ENCODE measurements at places on chromosomes 5 and 9. TPM values are rescaled to one million over a fixed set of nuclear protein-coding genes. Genes with fewer than 3 reads are reported as not detected.

DNA sequence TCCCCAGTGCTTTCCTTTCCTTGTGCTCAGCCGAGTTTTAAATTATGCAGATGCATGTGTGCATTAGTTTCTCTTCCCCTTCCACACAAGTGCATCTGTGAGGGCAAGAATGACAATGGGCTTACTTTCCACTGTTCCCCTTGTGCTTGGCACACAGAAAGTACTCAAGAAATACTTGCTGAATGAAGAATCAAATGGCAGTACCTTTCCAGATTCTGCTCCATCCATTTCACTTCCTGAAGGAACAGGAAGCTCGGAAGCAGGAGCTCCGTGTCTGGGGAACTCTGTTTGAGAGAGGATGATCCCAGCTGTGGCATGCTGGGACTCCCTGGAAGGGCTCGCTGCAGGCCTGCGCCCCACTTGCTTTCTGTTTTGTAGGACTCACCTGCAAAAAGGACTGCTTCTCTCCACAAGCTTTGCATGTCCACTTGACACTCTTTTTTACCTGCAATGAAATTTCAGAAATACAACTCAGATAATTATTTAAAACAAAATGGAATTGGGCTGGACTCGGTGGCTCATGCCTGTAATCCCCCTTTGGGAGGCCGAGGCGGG, 5.5 kb downstream of the MRNIP start:
- H3K27ac ChIP-seq = peak overlapping the region; percentile 63
- peaks cover 10% of the 10 kb centered on the region for H3K4me1 ChIP-seq
- no peak overlapping the region for H3K4me3 ChIP-seq
- peaks cover 12% of the 10 kb centered on the region for H3K36me3 ChIP-seq
- DNase-seq = no peak

GRCh38 chr5:3049261-3049660, 297.8 kb upstream of the IRX2 start:
- no peak for DNase-seq
- H3K4me3 ChIP-seq = no peak overlapping the region
- H3K4me1 ChIP-seq = no peaks in the 10 kb centered on the region

GRCh38 chr5:176535664-176536131, 1.5 kb downstream of the RNF44 start:
- peak overlapping the region; percentile 98 for H3K27ac ChIP-seq
- no peaks in the 10 kb centered on the region for H3K27me3 ChIP-seq
- peak overlapping the region; percentile 94 for H3K4me3 ChIP-seq
- peaks cover 24% of the 10 kb centered on the region for H3K36me3 ChIP-seq
- H3K4me1 ChIP-seq = peaks cover 52% of the 10 kb centered on the region

DNA sequence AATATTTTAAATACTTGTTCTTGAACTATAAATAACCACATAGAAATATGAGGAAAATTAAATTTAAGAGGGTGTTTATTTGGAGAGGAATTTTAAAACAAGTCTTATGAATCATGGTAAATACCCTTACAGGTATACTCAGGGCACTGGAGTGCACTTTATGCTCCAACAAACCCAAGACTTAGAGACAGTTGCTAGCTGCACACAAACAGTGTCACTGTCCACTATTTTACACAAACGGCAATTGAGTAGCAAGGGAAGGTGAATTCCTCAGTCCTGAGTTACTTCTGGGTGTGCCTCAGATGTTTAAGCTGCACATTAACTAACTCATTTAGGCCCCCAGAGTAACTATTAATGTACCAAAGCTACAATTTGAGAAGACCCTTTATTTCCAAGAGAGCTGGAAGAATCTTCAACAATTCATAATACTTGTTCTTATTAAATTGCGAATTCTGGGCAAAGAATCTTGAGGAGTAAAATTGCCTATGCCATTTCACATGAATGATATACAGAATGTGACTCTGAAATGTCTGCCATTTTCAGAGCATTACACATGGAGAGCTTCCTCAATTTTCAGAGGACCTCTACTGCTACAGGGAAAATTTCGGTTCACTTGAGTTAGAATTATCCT, 371.2 kb downstream of the PDE4D start:
- no peak for DNase-seq
- peaks cover 34% of the 10 kb centered on the region for H3K36me3 ChIP-seq
- H3K4me3 ChIP-seq = no peak overlapping the region
- H3K27me3 ChIP-seq = no peaks in the 10 kb centered on the region

GRCh38 chr9:110933350-110934001, 104.8 kb downstream of the LPAR1 start:
- no peak overlapping the region for H3K27ac ChIP-seq
- H3K4me3 ChIP-seq = no peak overlapping the region
- H3K4me1 ChIP-seq = peaks cover 11% of the 10 kb centered on the region
- no peaks in the 10 kb centered on the region for H3K27me3 ChIP-seq
- no peak for DNase-seq

DNA sequence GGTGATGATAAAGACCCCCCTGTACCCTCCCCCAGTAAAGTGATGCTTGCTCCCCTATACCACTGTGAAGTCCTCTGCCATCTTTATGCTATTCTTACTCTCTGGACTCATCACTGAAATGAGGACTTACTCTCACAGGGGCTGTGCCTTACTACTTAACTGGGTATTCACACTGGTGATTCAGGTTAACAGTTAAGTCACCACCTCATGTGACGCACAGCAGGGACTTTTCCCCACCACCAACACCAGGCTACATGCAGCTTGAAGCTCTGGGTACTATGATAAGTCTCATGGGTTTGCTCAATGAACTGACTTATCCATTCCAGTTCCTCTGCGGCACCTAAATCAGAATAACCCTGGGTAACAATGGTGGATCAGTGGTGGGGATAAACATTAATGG, 163.7 kb downstream of the ELAVL2 start:
- no peaks in the 10 kb centered on the region for H3K27me3 ChIP-seq
- no peak overlapping the region for H3K4me3 ChIP-seq
- DNase-seq = no peak
- H3K36me3 ChIP-seq = peaks cover 71% of the 10 kb centered on the region

- no peaks in the 10 kb centered on the region for H3K36me3 ChIP-seq
- no peaks in the 10 kb centered on the region for H3K27me3 ChIP-seq
- no peak for DNase-seq
Measured at GRCh38 chr9:89619424-89620138, 14.8 kb downstream of the GADD45G start.

Gene LRRTM2
- total RNA-seq = not detected

Gene EGFLAM
- 1.1 TPM for total RNA-seq

Gene ZNF618
- total RNA-seq = 22.0 TPM

All from WTC11 (cell line).